Cerebellar nuclear complex (tissue), 1 donor: ENCODE measurements at places on chromosomes 16 and 17.

DNA sequence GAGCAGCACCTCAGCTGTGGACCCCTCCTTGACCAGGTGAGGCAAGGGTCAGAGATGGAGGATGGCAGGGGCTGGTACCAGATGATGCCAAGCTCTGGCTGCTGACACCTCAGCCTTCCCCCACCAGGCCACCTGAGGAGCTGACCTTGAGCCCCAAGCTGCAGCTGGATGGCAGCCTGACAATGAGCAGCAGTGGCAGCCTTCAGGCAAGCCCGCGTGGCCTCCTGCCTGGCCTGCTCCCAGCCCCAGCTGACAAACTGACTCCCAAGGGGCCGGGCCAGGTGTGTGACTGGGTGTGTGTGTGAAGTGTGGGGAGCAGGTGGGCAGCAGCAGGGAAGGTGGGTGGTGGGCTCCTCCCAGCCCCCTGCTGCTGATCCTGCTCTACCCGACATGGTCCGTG lies 4.7 kb upstream of the NRN1L start:
- no peak for DNase-seq

- DNase-seq = no peak
Observed at GRCh38 chr16:83187405-83187804, 560.6 kb downstream of the CDH13 start.

DNA sequence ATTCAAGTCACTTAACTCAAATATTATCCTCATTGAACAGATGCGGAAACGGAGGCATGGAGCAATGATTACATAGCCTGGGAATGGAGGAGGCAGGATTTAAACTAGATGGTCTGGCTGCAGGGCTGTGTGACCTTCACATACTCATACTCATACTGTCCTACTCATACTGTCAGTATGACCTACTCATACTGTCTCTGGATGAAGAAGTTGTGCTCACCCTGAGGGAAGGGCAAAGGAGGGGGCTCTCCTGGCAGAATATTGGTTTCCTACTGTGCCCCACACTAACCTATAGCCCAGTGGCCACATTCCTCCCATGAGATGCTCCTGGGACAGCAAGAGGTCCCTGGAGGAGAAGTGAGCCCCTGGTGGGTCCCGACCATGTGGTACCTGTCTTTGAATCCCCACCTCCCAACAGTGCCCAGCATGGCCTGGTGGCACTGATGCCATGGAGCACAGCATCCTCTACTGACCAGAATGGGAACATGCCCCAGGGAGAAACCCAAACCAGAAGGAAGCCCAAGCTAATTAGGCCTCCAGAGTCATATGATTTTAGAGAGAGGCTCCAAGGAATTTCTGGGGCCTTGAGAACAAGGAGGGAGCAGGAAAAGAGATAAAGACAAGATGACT lies 197.3 kb upstream of the SDK2 start:
- DNase-seq = no peak

- DNase-seq = no peak
Observed at GRCh38 chr16:53770641-53771040, 66.7 kb downstream of the FTO start.

GRCh38 chr17:73625991-73626673 lies 18.1 kb downstream of the SDK2 start:
- DNase-seq = no peak

DNA sequence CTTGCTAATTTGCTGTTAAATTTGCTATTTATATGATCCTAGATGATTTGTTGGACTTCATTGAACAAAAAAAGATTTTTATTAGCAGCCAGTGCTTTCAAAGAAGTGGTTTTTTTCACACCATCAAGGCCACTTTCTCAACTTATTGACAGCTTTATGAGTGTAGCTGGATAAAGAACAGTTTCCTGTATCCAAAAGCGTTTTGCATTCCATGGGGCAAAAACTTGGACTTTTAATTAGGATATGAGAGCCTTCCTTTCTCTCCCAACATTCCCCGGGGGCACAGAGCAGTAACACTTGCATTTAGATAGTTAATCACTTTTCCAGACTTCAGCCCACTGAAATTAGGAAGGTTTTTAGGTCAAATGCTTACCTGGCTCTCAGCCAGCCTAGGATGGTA lies 177.1 kb upstream of the ELAC2 start:
- DNase-seq = no peak

DNA sequence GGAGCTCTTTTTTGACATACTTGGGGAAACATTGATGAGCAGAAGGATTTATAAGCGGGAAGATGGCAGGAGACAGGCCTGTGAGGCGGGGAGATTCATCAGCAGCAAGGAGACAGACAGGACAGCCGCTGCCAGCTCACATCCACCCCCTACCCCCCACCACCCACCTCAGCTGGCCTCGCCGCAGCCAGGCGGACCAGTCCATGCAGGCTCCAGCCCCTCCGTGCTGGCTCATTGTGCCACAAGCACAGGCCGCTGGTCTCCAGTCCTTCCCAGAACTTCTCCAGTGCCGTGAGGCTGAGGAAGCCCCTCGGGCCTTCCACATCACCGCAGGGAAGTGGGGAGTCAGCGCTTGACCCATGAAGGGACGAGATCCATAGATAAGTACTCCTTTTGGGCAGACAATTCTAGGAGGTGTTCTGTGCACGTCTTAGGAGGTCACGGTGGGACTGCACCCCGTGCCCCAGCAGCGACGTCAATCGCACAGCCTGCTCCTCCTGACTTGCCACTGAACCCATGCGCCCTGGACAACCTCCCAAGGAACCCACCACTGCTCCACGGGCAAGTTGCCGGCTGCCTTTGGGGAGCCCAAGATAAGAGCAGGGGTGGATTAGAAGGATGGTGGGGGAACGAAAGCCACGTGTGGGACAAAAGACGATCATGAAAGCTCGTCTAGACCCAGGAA lies 323.6 kb downstream of the C16orf95 start:
- DNase-seq = no peak
